NCI-H187 (cell line): ENCODE measurements at places on chromosomes 11 and 22.

DNA sequence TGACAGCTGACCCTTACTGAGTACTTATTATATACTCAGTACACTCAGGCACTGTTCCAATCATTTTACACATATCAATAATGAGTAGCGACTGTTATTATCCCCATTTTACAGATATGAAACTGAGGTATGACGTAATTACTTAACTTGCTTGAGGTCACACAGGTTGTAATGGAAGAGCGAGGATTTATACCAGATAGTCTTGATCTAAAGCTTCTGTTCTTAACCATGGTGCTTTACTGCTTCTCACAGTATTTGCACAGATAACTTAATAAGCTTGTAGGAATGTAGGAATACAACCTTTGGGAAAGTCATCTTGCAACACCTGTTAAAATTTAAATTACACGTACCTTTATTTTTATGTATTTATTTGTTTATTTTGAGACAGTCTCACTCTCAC is 31.7 kb upstream of the TMEM135 start:
- DNase-seq: no peak

GRCh38 chr11:119777940-119778339 is 48.9 kb upstream of the NECTIN1 start:
- no peak for DNase-seq

- DNase-seq: no peak
Measured at GRCh38 chr22:48836673-48837340, 990.9 kb downstream of the BRD1 start.

DNA sequence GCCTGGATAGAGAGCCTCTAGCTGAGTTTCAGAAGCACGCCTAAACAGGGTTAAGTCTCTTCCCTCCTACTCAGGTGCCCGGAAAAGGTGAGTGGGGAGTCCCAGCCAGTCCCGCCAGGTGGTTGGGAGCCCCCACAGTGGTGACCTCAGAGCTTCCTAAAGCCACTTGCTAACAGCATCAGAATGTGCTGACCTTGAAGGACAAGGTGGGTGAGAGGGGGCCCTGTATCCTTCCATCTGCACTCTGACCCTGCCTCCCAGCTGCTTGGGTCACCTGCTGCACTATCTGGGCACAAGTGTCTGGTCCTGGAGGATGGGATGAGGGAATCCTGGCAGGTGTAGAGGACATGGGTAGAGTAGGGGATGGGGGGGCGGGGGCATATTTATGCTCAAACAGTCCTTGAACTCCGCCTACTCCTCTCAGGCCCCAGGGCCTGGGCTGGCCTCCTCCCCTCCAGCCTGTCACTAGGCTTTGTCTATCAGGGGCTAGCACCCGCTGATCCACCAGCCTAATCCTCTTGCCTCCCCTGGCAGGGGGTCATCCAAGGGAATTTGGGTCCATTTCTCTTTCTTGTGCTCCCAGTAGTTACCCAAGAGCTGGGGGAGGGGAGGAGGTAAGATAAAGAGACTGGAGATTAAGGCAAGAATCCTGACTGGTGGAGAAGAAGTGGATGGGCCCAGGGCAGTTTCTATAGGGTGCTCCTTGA is 3.4 kb downstream of the USP2 start:
- no peak for DNase-seq

DNA sequence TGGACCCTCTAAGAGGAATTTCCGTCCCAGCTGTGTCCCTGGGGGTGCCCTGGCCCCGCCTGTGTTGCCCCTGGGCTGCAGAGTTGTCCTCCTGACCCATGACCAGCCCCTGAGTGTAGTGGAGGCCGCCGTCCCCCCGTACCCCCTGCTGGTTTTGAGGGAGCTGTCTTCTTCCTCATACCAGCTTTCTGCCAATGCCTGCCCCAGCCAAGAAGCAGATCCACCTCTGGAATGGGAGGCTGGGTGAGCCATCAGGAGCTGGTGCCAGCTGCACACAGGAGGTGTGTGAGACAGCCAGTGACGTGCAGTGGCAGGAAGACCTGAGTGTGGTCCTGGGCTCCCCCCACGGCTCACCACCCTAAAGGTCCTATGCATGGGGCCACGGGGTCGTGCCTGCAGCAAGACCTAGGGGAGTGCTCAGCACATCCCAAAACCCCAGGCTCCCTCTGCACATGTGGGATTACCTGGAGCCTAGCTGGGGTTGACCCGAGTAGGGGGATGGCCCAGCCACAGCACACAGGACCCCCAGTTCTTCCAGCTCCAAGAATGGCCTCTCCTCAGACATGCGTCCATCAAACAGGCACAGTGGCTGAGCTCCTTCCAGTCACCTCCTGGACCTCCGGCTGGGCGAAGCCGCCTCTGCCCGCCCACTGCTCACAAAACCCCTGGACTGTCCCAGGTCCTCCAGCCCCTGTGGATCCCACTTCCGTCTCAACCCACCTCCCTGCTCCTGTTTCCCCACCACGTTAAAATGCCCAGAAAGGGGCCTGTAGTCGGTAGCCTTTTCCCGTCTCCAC is 647.6 kb downstream of the BRD1 start:
- no peak for DNase-seq

GRCh38 chr11:44498089-44498871 is 67.2 kb upstream of the CD82 start:
- no peak for DNase-seq

GRCh38 chr11:833114-833791 is 501 bp downstream of the CD151 start:
- no peak for DNase-seq

- no peak for DNase-seq
Measured at GRCh38 chr22:28728002-28728401, 13.6 kb downstream of the CHEK2 start.

- DNase-seq: no peak
Measured at GRCh38 chr11:87432022-87432421, 394.3 kb downstream of the TMEM135 start.

GRCh38 chr22:17961446-17961729 is 63.0 kb downstream of the MICAL3 start:
- no peak for DNase-seq

DNA sequence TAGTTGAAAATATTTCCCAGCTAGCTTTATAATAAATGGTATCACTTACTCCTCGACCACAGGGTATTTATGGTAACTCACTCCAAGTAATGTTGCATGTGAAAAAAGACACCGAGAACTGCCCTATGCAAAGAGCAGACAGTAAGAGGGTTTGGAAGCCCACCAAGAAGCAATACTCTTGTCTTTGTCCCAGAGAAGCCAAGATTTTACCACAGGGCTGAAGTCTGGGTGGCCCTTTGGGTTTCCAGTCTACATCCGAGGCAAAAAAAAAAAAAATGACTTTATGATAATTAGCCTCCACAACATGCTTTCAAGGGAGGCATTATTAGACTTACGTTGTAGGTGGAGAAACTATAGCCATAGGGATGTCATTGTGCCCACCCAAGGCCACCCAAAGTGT is 83.6 kb downstream of the CCDC34 start:
- no peak for DNase-seq

- no peak for DNase-seq
Measured at GRCh38 chr11:116777056-116777455, 4.3 kb upstream of the BUD13 start.

DNA sequence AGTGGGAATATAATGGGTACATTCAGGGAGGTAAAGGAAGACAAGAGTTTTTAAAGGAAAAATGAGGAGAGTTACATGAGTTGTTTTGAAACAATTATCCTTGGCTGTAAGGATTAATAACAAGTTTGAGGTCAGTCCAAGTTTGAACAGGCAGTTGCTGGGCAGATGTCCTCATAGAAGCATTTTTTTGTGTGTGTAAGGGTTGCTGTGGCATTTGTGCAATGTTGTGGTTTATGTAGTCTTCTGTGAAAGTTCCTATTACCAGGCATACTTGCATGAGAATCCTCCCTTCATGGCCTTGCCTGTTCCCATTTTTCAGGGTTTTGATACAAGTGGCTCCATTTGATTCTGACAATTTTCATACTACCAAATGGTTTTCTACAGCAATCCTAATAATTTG is 400.2 kb downstream of the KCNA4 start:
- no peak for DNase-seq

- no peak for DNase-seq
Measured at GRCh38 chr11:122405547-122406341, 249.8 kb upstream of the UBASH3B start.
